ENCODE measurements at places on chromosomes 11 and 22.
A peak's percentile ranks its signal among the peaks of the same experiment; 100 is the strongest.

- peaks cover 18% of the 10 kb centered on the region for H3K4me1 ChIP-seq
- H3K27me3 ChIP-seq, result no peaks in the 10 kb centered on the region
- no peaks in the 10 kb centered on the region for H3K36me3 ChIP-seq
- peak within 1 kb of the TSS; percentile 84 for H3K4me3 ChIP-seq
These were observed at the start of gene LRRC56 for GRCh38 chr11:536841-537621. TSS of gene LRRC56 (plus strand) at chr11:537527. CDS start at chr11:540685, 3,158 bp downstream.

DNA sequence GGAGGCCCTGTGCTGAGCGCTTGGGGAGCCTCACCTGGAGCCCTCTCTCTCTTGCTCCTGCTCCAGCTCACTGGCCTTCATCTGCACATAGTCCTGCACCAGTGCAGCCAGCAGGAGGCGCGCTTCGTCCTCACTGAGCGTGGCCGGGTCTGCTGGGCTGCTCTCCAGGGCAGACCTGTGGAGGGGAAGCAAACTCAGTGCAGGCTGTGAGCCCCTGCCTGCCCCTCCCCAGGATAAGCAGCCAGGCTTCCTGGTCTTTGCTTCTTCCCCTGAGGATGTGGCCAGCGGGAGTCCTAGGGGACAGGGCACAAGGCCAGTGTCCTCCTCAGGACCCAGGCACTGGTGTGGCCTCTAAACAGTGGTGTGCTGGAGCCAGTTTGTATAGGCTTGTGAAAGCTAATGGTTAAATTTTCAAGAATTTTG is 2.2 kb downstream of the CALCA start:
- no peaks in the 10 kb centered on the region for H3K36me3 ChIP-seq
- no peak overlapping the region for H3K27ac ChIP-seq
- H3K27me3 ChIP-seq, result peaks cover 64% of the 10 kb centered on the region

DNA sequence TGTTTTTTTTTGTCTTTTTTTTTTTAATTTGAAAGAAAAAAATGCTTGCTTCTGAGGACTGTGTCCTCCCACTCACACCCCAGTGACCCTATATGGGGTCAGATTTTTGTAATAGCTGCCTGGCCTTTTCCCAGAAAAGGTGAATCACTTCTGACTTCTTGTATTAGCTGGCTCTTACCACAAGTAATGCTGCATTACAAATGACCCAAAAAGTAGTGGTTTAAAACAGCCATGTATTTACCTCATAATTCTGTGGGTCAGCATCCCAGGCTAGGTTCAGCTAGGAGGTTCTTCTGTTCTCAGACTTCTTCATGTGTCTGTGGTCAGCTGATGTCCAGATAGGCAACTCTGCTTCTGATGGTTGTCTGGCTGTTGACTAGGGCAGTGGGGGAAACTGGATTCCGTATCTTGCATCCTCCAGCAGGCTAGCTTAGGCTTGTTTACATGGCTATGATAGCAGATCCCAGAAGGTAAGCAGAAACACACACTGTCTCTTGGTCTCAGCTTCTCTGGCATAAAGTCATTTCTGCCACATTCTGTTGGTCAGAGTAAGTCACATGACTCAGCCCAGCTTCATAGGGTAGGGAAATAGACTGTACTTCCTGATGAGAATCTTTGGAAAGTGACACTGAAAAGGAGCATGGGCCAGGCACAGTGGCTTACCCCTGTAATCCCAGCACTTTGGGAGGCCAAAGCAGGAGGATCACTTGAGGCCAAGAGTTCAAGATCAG is 19.5 kb downstream of the LHFPL7 start:
- no peaks in the 10 kb centered on the region for H3K4me1 ChIP-seq
- no peak overlapping the region for H3K4me3 ChIP-seq
- DNase-seq, result no peak
- no peak overlapping the region for H3K27ac ChIP-seq
- H3K36me3 ChIP-seq, result no peaks in the 10 kb centered on the region

DNA sequence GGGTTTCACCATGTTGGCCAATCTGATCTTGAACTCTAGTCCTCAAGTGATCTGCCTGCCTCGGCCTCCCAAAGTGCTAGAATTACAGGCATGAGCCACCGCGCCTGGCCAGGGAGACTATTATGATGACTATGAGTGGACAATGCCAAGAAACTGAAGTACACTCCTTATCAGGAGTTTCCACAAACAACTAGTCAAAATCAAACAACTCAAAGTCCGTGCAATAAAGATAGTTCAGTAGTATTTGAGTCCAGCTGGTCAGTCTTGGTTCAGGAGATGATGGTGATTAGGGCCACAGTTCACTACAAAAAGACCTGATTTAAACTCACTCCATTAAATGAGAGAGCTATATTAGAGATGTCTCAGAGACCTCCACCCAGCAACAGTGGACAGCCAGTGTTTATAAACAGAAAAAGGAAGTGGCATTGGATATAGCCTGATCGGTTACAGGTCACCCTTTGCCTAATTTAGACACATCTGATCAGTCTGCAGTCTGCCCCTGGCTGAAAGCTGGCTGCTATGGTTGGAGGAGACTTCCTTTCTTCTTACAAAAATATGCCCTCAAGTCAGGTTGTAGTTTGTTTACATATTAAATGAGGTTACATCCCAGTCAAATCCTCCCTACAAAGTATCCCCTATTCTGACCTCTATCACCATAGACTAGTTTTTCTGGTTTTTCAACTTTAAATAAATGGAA is 17.0 kb downstream of the CD3E start:
- no peaks in the 10 kb centered on the region for H3K36me3 ChIP-seq
- H3K4me1 ChIP-seq, result no peaks in the 10 kb centered on the region
- no peaks in the 10 kb centered on the region for H3K27me3 ChIP-seq
- no peak for DNase-seq
- H3K4me3 ChIP-seq, result no peak overlapping the region
- no peak overlapping the region for H3K27ac ChIP-seq

DNA sequence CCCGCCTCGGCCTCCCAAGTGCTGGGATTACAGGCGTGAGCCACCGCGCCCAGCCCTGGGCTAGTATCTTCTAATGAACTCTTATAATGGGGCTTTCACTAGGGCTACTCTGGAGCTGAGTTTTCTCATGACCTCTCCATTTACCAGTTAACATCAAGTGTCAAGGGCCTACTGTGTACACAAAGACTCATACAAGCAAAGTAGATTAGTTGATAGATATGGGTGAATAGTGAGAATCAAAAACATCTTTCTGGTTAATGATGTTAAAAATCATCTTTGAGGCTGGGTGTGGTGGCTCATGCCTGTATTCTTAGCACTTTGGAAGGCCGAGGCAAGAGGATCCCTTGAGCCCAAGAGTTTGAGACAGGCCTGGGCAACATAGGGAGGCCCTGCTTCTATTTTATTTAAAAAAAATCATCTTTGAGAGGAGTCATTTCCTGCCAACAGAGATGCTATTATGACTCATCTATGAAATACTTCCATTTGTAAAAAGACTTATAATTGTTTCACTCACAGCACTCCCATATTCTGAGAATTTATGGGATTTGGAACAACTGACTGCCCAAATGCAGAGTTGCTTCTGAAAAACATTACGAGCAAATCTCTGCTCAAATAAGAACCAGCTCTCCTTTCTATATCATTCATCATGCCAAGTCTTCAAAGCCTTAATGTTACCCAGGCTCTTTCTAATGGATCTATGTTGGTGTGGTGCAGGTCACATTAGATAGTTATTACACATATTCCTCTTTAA is 57.0 kb downstream of the GDPD4 start:
- no peak for DNase-seq
- H3K27me3 ChIP-seq, result no peaks in the 10 kb centered on the region
- H3K4me3 ChIP-seq, result no peak overlapping the region
- no peak overlapping the region for H3K27ac ChIP-seq
- no peaks in the 10 kb centered on the region for H3K36me3 ChIP-seq

- no peaks in the 10 kb centered on the region for H3K36me3 ChIP-seq
- no peaks in the 10 kb centered on the region for H3K4me1 ChIP-seq
- no peak overlapping the region for H3K27ac ChIP-seq
- H3K27me3 ChIP-seq, result no peaks in the 10 kb centered on the region
- no peak for DNase-seq
- H3K4me3 ChIP-seq, result no peak overlapping the region
These were observed 76.1 kb downstream of the SOX6 start for GRCh38 chr11:16280256-16280682.

DNA sequence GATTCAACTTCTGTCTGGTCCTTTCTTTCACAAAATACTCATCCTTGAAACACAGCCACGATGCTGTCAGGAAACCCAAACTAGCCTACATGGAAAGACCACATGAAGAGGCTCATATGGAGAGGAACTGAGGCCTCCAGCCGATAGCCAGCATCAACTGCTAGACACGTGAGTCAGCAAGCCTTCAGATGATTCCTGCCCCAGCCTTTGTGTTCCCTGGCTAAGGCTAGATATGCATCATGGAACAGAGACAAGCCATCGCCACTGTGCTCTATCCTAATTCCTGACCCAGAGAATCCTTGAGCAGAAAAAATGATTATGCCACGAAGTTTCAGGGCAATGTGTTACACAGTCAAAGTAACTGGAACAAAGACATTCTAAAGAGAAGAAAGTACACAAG is 75.5 kb downstream of the ENTHD1 start:
- no peak overlapping the region for H3K4me3 ChIP-seq
- H3K36me3 ChIP-seq, result no peaks in the 10 kb centered on the region
- no peak for DNase-seq
- H3K27me3 ChIP-seq, result no peaks in the 10 kb centered on the region

- peaks cover 9% of the 10 kb centered on the region for H3K4me1 ChIP-seq
- H3K27ac ChIP-seq, result peak overlapping the region; percentile 57
- peak overlapping the region; percentile 29 for H3K4me3 ChIP-seq
- H3K36me3 ChIP-seq, result no peaks in the 10 kb centered on the region
- H3K27me3 ChIP-seq, result no peaks in the 10 kb centered on the region
- no peak for DNase-seq
These were observed 73.1 kb downstream of the CDKN1C start for GRCh38 chr11:2812371-2812991.

DNA sequence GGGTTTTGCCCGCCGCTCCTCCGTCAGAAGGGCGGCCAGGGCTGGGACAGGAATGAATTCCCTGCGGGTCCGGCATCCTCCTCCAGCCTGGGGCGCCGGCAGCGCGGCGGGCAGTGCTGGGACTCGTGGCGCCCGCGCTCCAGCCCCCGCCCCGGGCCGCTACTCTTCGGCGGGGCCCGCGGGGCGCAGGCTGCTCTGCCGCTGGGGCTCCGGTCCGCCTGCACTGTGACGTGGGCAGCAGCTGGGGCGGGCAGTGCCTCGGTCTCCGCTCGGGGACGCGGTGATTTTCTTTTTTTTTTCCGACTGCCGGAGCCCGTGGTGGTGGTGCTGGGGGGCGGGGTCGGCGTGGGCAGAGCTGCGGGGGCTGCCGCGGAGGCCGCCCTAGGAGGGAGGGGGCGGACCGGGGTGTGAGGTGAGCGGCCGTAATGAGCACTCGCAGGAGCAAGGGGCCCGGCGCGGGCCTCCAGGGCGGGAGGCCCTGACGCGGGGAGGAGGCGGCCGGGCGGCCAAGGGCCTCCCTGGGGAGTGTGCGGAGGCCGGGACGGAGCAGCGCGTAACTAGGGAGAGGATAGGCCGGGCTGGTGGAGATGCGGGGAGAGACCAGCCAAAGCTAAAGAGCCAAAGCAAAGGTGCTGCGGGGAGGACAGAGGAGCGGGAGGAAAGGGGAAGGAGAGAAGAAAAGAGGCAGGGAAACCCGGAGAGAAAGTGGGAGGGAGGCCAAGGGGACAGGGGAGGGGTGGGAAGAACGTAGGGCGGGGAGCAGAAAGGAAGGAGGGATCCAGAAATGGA is 73.3 kb upstream of the ZBED5 start:
- no peaks in the 10 kb centered on the region for H3K27me3 ChIP-seq
- DNase-seq, result peak; percentile 45
- no peaks in the 10 kb centered on the region for H3K36me3 ChIP-seq
- H3K27ac ChIP-seq, result peak overlapping the region; percentile 94
- no peaks in the 10 kb centered on the region for H3K4me1 ChIP-seq

- DNase-seq, result no peak
- no peaks in the 10 kb centered on the region for H3K36me3 ChIP-seq
- H3K27me3 ChIP-seq, result no peaks in the 10 kb centered on the region
- H3K4me3 ChIP-seq, result no peak overlapping the region
- H3K27ac ChIP-seq, result no peak overlapping the region
- no peaks in the 10 kb centered on the region for H3K4me1 ChIP-seq
These were observed 18.4 kb downstream of the MS4A6E start for GRCh38 chr11:60345489-60345888.

DNA sequence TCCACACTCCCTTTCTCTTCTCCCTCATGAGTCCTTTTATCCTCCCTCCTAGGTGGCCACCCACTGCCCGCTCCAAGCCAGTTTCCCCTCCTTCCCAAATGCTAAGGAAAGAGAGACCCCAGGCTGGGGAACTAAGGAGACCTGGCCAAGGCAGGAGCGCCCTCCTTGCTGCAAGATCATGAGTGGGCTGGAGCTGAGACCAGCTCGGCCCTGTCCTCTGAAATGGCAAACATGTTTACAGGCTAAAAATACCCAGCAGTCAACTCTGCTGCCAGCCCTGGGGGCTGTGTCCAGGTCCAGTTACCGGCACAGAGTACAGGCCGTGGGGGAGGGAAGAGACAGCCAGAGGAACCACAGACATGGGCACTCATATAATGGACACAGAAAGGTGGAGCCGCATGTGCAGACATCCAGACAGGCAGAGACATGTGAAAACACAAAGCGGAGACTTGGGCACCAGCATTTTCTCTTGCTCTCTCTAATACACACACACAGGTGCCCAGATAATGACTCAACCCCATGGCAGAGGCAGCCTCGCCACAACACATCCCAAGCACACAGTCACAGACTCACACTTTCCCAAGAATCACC is 1.2 kb upstream of the AHNAK start:
- no peaks in the 10 kb centered on the region for H3K27me3 ChIP-seq
- peak overlapping the region; percentile 98 for H3K4me3 ChIP-seq
- peak overlapping the region; percentile 96 for H3K27ac ChIP-seq
- no peaks in the 10 kb centered on the region for H3K36me3 ChIP-seq

DNA sequence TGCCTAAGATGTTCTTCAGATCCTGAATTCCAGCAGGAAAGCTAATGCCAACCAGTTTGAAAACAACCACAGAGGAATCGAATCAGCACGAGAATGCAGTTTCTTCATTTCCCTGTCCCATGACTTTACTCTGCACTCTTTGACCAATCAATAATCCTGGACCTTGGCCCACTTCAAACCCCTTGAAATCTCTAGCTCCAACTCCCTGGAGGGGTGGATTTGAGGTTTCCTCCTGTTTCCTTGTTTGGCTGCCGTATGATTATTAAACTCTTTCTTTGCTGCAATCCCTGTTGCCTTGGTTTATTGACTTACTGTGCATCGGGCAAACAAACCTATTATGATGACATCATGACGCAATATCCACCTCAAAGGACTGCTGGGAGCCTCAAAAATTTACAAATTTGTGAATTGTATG is 109.3 kb downstream of the FBXO7 start:
- DNase-seq, result no peak
- H3K36me3 ChIP-seq, result no peaks in the 10 kb centered on the region
- H3K4me1 ChIP-seq, result no peaks in the 10 kb centered on the region
- peak overlapping the region; percentile 59 for H3K27ac ChIP-seq

Data from breast epithelium (tissue), 4 donors.